ENCODE measurements at places on chromosomes 11 and 22. TPM values are rescaled to one million over a fixed set of nuclear protein-coding genes. Genes with fewer than 3 reads are reported as not detected.

DNA sequence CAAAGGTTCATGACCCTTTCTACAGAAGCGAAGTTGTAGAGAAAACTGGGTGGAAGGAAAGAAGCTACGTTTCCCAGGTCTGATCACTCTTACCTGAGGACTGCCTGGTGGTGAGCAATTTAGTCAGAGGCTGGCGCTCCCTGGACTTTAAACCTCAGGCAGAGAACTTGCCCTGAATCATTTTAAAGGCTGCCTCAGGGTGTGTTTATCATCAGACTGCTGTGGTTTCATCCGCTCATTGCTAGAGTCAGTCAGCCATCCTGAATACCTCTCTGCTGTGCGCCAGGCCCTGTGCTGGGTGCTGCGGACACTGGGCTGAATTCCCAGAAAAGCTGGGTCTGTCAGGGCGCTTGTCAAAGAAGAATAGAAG is 2.7 kb downstream of the DTX4 start:
- DNase-seq = no peak

DNA sequence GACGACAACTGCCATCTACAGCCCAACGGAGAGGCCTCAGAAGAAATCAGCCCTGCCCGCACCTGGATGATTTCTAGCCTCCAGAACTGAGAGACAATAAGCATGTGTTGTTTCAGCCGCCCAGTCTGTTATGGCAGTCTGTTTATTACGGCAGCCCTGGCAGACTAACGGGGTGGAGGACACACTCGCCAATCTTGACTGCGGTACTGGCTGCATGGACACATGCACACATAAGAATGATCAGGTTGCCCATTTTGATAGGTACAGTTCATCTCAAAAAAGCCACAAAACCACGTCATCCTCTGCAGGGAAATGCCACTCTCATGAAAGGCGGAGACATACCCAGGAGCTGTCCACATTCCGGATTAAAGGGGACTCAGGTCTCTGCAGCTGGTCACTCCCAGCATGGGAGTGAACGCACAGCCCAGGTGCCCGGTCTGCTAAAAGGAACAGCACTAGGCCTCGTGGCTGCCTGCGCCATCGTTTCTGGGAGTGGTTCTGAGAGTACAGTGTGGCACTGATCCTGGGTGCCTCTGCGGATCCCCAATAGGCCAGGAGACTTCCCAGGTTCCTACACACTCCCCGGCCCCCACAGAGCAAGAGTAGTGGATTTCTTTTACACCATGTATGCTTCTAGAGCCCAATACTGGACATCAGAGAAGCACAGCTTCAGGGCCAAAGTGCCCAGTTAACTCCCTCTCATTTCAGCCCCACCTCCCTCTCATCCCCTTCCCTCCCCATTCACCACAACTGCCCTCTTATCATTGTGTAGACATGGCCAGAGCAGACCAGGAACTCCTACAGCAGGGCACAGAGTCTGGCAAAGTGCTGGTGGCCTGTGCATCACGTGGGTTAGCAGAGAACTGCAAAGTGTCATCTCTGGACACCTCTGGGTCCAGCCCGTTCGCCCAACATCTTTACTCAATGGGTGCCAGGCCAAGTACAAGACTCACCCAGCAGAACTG is 11.7 kb upstream of the COMT start:
- no peak for DNase-seq

- no peak for DNase-seq
Measured at GRCh38 chr22:33427461-33427860, 369.3 kb upstream of the SYN3 start.

- no peak for DNase-seq
Measured at GRCh38 chr11:67450796-67451657, 1.5 kb downstream of the GPR152 start.

DNA sequence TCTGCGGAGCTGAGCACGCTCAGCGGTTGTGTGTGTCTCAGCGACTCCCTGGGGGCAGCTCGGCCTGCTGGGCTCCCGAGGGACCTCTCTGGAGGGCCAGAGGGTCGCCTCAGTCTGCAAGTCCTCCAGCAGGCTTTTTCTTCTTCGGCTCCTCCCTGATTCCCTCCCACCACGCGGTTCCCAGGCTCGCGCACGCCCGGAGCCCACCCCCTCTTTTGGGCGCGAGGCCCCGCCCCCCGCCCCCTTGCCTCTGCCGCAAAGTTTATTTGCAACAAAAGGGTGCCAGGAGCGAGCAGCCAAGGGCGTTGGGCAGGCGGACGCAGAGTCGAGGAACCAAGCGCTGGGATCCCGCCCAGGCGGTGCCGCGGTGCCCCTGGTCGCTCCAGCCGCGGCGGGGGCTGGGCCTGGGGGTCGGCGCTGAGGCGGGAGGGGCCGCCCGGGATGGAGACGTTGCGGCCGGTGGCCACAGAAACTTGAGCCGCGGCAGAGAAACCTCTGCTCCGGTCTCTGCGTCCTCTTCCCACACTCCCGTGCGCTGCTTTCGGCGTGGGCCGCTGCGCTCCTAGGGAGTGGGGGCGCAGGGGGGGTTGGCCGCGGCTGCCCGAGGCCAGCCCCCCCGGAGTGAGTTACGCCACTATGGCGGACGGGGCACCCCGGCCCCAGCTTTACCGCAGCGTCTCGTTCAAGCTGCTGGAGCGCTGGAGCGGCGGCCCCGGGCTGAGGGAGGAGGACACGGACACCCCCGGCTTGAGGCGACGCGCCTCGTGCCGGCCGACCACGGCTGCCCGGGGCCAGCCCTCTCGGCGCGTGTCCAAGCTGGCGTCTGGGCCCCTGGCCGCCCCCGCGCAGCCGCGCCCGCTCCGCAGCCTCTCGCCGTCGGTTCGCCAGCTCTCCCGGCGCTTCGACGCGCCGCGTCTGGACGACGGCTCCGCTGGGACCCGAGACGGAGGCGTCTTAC is at the start of gene ARHGEF17:
TSS of gene ARHGEF17 (plus strand) at position 274 of the 958 bp plus-strand sequence. CDS start at position 637, 363 bp downstream.
- DNase-seq = no peak

DNA sequence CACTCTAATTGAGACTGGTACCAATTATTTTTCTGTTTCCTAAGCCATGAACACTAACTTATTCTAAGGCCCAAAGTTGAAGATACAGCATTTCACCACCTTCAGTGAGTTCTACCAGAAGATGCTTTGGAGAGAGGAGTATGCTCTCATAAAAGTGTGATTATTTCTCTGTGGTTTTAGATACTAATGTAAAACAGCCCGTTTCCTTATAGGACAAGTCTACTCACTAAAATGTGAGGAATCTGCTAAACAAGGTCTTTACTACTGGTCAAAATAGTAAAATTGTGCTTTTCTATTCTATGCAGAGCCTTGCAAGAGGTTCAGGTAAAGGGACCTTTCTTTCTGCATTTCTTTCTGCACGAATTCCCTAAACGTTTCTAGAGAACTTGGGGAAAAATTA is 2.4 kb downstream of the LGR4 start:
- peak; percentile 12 for DNase-seq

DNA sequence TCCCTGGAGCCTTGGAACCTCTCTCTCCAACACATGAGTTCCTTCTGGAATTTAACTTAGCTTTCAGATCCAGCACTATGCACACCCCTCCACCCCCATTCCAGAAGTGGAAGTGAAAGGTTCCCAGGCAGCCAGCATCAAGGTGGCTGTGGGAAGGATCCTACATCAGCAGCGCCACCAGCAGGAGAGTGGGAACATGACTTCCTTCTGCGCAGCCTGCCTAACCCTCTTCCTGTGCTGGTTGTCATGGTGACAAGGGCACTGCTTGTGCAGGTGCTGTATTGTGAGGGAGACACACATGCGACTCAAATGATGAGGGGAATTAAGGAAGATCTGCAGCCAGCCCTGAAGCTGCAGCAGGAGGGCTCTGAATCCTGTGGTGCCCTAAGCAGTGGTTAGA is 904.5 kb upstream of the API5 start:
- no peak for DNase-seq

DNA sequence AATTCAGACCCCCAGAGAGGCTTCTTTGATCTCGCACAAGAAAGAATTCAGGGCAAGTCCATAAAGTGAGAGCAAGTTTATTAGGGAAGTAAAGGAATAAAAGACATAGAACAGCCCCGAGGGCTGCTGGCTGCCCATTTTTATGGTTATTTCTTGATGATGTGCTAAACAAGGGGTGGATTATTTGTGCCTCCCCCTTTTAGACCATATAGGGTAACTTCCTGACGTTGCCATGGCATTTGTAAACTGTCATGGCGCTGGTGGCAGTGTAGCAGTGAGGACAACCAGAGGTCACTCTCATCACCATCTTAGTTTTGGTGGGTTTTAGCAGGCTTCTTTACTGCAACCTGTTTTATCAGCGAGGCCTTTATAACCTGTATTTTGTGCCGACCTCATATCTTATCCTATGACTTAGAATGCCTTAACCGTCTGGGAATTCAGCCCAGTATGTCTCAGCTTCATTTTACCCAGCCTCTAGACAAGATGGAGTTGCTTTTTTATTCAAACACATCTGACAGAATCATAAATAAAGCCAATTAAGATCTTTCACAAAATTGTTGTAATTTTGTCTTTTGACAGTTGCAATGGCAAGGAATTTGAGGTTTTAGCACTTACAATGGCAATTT is 7.6 kb downstream of the DDIAS start:
- DNase-seq = no peak

GRCh38 chr11:75428281-75428724 is 4.7 kb downstream of the KLHL35 start:
- DNase-seq = no peak

DNA sequence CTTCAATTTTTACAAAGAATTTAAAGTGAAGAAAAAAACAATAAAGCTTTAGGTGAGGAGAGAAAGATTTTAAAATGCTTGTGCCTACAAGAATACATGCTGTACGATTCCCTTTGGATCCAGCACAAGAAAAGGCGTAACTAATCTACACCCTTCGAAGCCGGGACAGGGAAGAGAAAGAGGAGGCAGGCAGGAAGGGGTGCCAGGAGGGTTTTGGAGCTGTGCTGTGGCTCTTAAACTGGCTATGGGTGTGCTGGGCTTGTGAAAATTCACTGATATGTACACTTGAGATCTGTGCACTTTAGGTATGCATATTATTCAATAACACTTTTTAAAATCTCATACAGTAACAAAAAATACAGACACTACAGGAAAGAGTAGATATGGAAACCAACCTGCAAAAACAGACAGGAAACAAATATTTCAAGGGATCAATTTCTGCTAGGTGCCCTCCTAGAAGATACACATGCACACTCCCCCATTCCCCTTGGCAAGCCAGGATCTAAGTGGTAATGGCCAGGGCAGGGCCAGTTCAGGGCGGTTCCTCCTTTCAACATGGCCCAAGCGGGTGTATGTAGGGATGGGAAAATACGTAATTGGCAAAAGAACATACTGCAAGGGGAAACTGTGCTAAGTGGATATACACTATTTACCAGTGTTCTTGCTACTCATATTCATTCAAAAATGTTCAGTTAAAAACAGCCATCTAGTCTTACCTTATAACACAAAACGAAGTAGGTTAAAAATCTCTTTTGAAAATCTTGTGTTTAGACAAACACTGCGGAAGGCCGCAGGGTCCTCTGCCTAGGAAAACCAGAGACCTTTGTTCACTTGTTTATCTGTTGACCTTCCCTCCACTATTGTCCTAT is 54.2 kb downstream of the PACSIN2 start:
- DNase-seq = no peak

GRCh38 chr11:41392596-41392995 is 66.9 kb downstream of the LRRC4C start:
- DNase-seq = no peak

DNA sequence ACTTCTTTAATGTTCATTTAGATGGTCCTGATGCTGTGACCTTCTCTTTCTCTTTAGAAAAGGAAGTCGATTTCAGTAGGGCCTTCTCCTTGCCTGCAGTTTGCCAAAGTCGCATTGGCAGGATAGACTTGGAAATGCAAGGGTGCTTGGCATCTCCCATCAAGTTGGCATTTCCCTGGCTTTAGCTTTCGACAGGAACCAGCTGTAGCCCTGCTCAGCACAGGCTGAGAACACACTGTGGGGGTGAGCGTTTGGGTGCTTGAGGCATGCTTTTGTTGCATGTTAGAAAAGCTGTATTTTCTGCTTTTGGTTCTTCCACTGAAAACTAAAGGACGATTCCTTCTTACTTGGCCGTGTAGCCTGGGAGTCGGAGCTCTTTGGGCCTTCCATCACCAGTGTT is 37.7 kb downstream of the LDLRAD3 start:
- no peak for DNase-seq

- no peak for DNase-seq
Measured at GRCh38 chr11:15772547-15772946, 583.8 kb downstream of the SOX6 start.

- DNase-seq = no peak
Measured at GRCh38 chr11:79525257-79525656, 84.4 kb upstream of the TENM4 start.

- no peak for DNase-seq
Measured at GRCh38 chr22:49935561-49935960, 17.1 kb downstream of the CRELD2 start.

The PRR5L gene
- polyA plus RNA-seq = 13.3 TPM

The NFRKB gene
- polyA plus RNA-seq = 11.7 TPM

The IPO7 gene
- 76.9 TPM for polyA plus RNA-seq

The ART1 gene
- polyA plus RNA-seq = not detected

The GSTT2B gene
- polyA plus RNA-seq = 3.6 TPM

The GPHA2 gene
- not detected for polyA plus RNA-seq

The MAJIN gene
- not detected for polyA plus RNA-seq

The CHST1 gene
- polyA plus RNA-seq = 0.04 TPM

The OR6T1 gene
- not detected for polyA plus RNA-seq

The POU2AF2 gene
- polyA plus RNA-seq = not detected

The ISX gene
- not detected for polyA plus RNA-seq

The TRIM3 gene
- polyA plus RNA-seq = 8.2 TPM

The TRPM5 gene
- not detected for polyA plus RNA-seq

The TLCD5 gene
- 8.0 TPM for polyA plus RNA-seq

All from BJ (cell line).